Activated T-helper 1 cell treated with Interleukin-2 at 50 U/mL for 16 hours (primary cell): ENCODE measurements at places on chromosomes 16 and 17.

DNA sequence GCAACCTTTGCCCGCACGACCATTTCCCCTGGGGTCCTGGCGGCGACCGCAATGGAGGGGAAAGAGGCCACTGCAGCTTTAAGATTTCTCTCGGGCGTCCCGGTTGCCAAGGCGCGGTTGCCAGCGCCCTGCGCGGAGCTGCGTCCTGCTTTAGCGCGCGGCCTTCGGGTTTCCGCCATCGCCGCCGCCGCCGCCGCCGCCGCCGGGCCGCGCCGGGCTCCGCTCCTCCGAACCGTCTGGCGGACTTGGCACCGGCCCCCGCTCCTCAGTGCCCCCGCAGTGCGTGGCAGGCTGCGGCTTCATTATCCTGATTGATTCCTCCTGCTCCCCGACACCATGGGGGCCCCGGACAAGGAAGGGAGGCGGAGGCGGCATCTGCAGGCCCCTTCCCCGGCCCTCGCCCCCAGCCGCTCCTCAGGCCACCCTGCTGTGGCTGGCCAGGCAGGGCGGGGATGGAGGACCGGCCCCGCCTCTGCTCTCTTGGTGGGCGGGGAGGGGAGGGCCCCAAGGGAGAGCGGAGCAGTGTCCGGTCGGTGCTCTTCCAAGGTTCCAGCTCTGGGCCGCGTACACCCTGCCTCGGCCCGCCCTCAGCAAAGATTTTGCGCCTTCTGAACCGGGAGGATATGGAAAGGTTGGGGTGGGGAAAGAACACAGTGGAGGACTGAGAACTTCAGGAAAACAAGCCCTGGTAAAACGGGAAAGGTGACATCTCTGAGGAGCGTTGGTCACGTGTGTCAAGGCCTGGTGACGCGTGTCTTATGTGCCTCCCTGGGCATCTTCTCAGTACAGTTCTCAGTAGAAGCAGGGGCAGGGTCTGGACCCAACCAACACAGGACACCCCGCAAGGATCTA is 34.0 kb downstream of the NEUROD2 start:
- DNase-seq, result peak; percentile 3

- DNase-seq, result peak; percentile 75
Observed at GRCh38 chr16:67155295-67156142, 4.2 kb downstream of the TRADD start.

DNA sequence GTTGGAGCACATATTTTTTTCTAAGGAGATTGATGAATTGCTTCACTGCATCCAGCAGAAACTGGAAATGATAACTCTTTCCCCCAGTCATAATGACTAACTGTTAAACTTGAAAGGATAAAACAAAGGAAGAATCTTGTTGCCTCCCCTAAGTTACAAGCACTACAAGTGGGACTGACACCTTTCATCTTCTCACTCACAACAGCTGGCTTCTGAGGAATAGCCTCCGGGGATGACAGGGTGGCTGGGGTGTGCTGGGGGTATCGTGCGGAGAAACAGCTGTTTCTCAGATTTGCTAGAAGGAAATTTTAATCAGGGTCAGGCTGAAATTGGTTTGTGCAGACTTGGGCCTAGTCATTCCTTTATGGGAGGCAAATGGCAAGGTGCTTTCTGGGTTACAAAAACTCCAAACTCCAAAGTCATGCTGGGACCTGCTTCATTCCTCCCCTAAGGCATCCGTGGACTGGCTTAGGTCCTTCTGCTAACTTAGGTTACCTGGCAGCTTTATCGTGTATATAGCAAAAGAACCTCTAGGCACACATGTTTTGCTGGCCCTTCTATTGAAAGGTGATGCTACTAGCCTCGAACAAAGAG is 557.2 kb downstream of the TOX3 start:
- DNase-seq, result no peak

- no peak for DNase-seq
Observed at GRCh38 chr17:80760511-80760911, 215.9 kb downstream of the RPTOR start.

DNA sequence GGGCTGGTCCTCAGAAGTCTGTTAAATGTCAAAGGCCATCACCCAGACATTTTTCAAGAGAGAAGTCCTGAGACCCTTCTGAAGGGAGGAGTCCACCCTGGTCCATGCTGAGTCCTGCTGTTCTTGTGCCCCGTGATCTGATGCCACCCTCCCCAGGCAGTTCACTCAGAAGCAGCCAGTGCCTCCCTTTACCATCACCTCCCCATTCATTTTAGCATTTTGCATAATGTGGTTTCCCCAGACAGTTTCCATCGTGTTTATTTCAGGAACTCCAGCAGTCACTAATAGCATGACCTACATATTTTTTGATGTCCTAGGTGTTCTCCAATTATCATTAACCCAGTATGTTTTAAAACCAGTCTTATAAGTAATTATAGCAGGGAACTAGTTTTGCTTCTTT is 353.0 kb upstream of the CDH5 start:
- DNase-seq, result no peak

GRCh38 chr16:23771642-23772041 is 16.8 kb downstream of the CHP2 start:
- DNase-seq, result no peak

DNA sequence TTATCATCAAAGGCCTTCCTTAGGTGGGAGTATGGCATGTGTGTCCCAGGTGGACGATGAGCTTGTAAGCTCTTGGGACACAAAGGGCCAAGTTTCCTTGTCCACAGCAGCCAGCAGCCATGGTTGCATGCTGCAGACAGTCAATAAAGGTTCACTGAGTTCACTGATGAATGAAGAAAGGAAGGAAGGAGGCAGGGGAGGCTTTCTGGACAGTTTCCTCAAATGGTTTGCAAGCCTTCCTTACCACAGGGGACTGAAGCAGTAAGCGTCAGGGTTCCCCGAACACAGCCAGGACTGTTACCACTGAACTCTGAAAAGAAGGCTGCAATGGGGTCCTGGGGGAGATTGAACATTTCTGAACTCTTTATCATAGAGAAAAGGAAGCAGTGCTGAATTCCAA is 111.1 kb downstream of the GAS7 start:
- no peak for DNase-seq

GRCh38 chr16:20611350-20611902 is 35.3 kb upstream of the ACSM2B start:
- DNase-seq, result no peak

GRCh38 chr17:14925498-14925897 is 339.6 kb downstream of the PMP22 start:
- no peak for DNase-seq

- DNase-seq, result peak; percentile 6
Observed at GRCh38 chr17:59165933-59166342, 10.4 kb downstream of the PRR11 start.

DNA sequence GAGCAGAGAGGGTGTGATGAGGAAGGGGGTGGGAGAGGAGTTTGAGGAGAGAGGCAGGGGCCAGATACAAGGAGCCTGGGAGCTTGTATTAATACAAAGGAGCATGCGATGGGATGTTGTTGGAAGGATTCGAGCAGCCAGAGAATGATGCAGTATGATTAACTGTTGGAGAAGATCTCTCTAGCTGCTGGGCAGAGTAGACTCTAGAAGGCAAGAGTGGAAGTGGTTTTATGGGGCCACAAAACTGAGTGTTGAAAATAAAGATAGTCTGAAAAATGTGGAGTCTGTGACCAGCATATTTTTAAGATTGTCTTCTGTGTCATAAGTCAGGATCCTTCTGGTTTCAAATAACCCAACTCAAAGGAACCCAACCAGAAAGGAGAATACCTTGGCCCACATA is 98.3 kb downstream of the MSI2 start:
- DNase-seq, result no peak

DNA sequence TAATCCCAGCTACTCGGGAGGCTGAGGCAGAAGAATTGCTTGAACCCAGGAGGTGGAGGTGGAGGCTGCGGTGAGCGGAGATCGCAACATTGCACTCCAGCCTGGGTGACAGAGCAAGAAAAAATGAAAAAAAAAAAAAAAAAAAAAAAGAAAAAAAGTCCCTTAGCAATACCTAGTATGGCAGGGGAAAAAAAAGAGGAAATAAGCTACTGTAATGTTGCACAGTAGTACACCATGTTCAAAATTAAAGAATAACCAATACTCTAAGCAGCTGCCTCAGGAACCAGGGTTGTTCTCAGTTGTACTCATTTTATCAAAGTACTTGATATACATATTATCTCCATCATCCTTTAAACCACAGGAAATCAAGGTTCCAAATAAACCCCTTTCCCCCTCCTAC is 17.3 kb upstream of the TXNDC11 start:
- DNase-seq, result no peak
